Epithelial cell of umbilical artery (primary cell): ENCODE measurements at places on chromosomes 2 and 18. TPM values are rescaled to one million over a fixed set of nuclear protein-coding genes. Genes with fewer than 3 reads are reported as not detected.

PLGLB1 gene
- 0.15 TPM in 1 of 2 replicates, not detected in the other for total RNA-seq

STAT4 gene
- total RNA-seq: under 0.01 and 0.46 TPM in 2 replicates

TMEM178A gene
- 0.32 TPM in 1 of 2 replicates, not detected in the other for total RNA-seq

KCNJ3 gene
- not detected in 2 replicates for total RNA-seq

CCNT2 gene
- total RNA-seq: 24.4 and 28.7 TPM in 2 replicates

IL1R2 gene
- total RNA-seq: 0.46 TPM in 1 of 2 replicates, not detected in the other

AQP12A gene
- total RNA-seq: not detected in 2 replicates

LHCGR gene
- not detected in 2 replicates for total RNA-seq

DNPEP gene
- total RNA-seq: 47.4 and 60.8 TPM in 2 replicates

TCF23 gene
- not detected in 2 replicates for total RNA-seq

TEX44 gene
- not detected in 2 replicates for total RNA-seq

UGT1A3 gene
- total RNA-seq: not detected in 2 replicates

C2orf72 gene
- not detected in 2 replicates for total RNA-seq

TUBA3E gene
- total RNA-seq: not detected in 2 replicates

DCDC2C gene
- total RNA-seq: not detected in 2 replicates

NEU2 gene
- not detected in 2 replicates for total RNA-seq

ALLC gene
- total RNA-seq: not detected in 2 replicates

CXCR1 gene
- total RNA-seq: not detected in 2 replicates

KIAA2012 gene
- not detected in 2 replicates for total RNA-seq

OBSL1 gene
- total RNA-seq: 13.0 and 13.2 TPM in 2 replicates

PSTPIP2 gene
- 7.4 and 7.8 TPM in 2 replicates for total RNA-seq

C1QL2 gene
- 0.15 TPM in 1 of 2 replicates, not detected in the other for total RNA-seq

ACTR3 gene
- 302 and 332 TPM in 2 replicates for total RNA-seq
